ENCODE measurements at places on chromosomes 11 and 22.

- no peak for DNase-seq
These were observed 7.4 kb downstream of the ZFTA start for GRCh38 chr11:63761188-63761587.

- DNase-seq, result no peak
These were observed 61.6 kb downstream of the SIK2 start for GRCh38 chr11:111663820-111664219.

GRCh38 chr11:69652999-69653398 is 12.0 kb downstream of the CCND1 start:
- DNase-seq, result no peak

DNA sequence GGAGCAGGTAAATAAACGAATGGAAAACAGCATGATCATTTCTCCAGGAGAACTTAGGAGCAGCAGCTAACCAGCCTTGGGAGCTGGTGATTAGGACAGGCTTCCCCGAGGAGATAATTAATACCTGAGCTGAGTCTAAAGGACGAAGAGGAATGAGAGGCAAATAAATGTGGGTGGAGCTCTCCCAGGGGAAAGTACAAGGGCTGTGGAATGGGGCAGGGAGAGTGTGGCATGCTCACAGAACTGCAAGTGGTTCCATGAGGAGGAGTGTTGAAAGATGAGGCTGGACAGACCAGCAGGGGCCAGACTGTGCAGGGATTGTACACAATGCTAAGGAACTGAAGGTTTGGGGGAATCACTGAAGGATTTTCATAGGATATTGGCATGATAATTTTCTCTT is 14.2 kb upstream of the TLCD5 start:
- no peak for DNase-seq

GRCh38 chr11:10485646-10486045 is 30.6 kb downstream of the AMPD3 start:
- no peak for DNase-seq

DNA sequence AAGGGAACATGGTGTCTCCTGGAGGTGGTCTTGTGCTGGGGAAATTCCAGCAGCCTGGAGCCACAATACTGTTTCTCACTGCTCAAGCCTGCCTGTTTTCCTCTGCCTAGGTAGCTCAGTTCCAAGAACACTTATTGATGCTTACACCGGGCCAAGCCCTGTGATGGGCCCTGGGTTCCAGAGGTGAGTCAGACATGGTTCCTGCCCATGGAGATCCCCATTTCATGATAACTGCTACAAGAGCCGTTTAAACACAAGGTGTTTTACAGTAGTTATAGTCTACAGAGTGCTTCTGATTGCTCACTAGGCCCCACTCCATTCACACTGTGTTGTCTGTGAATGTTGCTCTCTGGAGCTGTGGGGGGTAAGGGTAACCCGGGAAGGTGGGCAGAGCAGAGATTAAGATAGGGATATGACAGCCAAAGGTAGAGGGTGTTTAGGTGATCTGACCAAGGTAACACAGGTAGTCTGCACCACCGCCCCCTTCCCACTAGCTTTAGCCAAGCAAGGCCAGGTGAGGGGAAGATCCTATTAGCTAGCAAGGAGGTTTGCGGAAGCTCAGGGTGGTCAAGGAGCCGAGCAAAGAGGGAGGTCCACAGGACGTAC is 696 bp upstream of the MICAL2 start:
- no peak for DNase-seq

- DNase-seq, result no peak
These were observed 78.2 kb downstream of the FAM76B start for GRCh38 chr11:95711162-95711944.

DNA sequence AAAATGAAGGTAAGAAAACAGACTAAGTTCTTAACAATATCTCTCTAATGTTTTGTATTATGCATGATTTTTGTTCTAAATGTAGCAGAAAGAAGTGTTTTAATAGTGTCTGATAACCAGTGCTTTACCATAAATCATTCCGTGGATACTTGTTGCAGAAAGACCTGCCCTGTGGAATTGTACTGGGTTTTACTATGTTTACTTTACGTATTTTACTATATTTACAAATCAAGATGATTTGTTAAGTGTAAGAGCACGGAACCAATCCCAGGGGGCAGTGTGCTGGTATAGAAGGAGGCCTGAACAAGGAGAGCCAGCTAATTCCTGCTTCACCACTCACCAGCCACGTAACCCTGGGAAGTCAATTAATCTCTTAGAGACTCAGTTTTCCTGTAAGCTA is 1.4 kb downstream of the HTR3B start:
- peak; percentile 8 for DNase-seq

- DNase-seq, result no peak
These were observed 8.0 kb upstream of the TLCD5 start for GRCh38 chr11:120316880-120317688.

- no peak for DNase-seq
These were observed at the start of gene CLDN5 for GRCh38 chr22:19524170-19525115. CLDN5 (minus strand) TSS chr22:19524410; CDS start chr22:19524255, 155 bp downstream.
